ENCODE measurements at places on chromosomes 2 and 18.

DNA sequence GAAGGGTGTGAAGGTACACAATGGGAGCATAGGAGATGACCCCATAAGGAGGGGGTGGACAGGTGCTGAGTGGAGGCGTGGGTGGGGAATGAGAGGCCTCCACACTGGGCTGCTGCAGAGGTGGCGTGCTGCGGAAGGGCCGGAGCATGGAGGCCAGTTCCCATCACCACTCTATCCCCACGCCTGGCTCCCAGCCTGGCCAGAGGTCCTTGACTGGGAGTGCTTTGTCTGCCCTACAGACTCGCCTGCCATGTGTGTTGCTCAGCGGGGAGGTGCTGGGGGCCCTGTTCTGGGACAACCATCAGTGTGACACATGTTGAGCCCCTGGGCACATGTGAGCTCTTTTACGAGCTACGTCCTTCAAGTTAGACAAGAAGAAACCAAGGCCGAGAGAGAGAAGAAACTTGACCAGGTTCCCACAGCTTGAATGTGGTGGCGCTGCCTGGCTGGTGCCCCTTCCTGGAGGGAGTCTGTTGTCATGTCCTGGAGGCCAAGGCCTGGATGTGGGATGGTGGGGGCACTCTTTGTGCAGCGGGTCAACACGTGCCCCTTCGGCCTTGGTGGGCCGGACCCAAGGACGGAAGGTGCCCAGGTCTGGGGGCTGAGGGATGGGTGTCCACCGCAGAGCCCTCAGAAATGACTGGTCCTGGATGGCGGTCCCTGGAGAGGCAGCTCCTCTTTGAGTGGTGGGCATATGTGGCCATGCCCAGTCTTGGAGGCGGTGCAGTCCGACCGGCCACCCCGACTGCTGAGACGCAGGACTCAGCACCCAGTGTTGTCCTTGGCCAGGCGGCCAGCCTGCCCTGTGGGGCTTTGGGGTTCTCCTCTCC is 1.2 kb upstream of the INPP5D start:
- DNase-seq = no peak

- no peak for DNase-seq
These were observed 48.7 kb upstream of the FZD7 start for GRCh38 chr2:201984800-201985525.

DNA sequence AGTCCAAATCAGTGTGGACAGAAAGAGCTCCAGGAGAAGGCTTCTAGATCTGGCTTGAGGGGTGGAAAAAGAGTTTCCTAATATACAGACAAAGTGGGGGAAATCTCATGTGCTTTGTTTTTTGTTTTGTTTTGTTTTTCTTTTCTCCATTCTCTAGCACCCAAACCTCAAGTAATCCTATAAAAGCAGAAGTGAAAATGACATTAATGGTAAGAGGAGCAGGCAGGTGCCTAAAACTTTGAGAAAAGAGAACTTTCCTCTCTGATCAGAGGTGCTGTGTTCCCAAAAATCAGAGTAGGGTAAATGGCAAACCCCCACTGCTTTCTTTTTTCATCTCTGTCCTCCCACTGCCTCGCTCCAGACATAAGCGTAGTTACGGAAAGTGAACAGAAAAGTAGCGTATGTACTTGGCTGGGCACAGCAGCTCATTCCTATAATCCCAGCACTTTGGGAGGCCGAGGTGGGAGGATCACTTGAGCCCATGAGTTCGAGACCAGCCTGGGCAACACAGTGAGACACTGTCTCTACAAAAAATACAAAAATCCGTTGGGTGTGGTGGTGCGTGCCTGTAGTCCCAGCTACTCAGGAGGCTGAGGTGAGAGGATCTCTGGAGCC is 77.8 kb downstream of the FAM161A start:
- no peak for DNase-seq

GRCh38 chr2:18404708-18405107 is 155.7 kb downstream of the RDH14 start:
- no peak for DNase-seq

DNA sequence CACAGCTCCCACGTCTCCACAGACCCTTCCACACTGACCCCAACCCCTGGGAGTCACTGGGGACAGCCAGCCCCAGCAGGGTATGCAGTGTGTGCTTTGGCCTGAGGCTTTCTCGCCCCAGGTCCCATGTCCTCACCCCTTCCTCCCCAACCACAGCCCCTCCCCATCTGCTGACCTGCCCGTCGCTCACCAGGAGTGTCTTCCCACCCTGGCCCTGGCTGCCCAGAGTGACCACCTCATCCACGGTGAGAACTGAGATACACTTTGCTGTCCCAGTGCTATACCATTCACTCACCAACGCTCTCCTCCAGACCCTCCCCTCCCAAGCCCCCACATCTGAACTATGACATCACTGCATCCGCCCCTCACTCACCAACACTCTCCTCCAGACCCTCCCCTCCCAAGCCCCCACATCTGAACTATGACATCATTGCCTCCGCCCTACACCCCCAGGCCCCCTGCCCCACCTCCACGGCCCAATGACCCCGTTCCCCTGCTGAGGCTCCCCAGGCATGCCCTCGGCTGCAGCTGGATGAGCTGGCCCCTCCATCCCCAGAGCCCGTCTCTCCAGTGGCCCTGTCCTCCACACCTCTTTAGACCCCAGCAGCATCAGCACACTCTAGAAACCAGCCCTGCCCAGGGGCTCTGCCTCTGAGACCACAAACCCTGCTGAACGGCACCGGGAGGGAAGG is 55.2 kb downstream of the ANKMY1 start:
- DNase-seq = no peak

GRCh38 chr2:142010477-142011270 is 120.1 kb downstream of the LRP1B start:
- DNase-seq = no peak

DNA sequence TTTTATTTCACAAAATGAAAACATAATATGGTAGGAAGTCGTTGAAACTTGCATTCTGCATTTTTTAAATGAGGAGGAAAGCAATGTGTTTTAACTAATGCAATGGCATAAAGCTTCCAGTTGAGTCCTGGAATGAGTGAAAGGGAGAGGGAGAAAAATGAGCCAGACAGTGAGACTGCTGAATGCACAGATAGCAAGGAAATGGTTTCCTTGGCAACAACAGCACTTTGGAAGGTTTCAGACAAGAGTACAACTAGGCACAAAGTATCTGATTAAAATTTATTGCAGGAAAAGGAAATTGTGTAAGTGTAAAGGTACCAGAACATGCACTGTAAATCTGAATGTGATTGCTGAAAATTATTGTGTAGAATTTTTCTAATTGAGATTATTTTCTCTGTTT is 320.1 kb upstream of the KYNU start:
- no peak for DNase-seq

GRCh38 chr18:79889569-79889968 is 61.9 kb downstream of the SLC66A2 start:
- DNase-seq = no peak

GRCh38 chr2:227161947-227162346 is 2.1 kb downstream of the COL4A4 start:
- DNase-seq = no peak

- no peak for DNase-seq
These were observed 80.1 kb downstream of the FIGN start for GRCh38 chr2:163655667-163656066.

- DNase-seq = no peak
These were observed 87.3 kb upstream of the ZCCHC2 start for GRCh38 chr18:62435435-62436031.

GRCh38 chr2:129876541-129876940 is 102.9 kb upstream of the RAB6C start:
- DNase-seq = no peak

DNA sequence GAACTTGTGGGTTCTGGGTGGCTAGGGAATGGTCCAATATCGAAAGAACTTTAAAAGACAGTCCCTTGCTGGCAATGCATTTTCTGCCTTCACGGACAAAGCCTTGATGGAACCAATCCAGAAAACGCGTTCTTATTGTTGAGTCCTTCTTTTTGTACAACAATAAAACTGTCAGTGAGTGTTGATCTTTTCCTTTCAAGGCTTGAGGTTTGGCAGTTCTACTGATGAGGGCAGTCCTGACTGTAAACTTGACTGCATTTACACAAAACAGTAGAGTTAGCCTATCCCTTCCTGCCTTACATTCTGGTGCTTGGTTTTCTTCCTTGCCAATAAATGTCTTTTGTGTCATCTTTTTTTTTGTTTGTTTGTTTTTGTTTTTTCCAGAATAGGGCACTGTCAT is 2.5 kb upstream of the UGT1A7 start:
- DNase-seq = no peak

DNA sequence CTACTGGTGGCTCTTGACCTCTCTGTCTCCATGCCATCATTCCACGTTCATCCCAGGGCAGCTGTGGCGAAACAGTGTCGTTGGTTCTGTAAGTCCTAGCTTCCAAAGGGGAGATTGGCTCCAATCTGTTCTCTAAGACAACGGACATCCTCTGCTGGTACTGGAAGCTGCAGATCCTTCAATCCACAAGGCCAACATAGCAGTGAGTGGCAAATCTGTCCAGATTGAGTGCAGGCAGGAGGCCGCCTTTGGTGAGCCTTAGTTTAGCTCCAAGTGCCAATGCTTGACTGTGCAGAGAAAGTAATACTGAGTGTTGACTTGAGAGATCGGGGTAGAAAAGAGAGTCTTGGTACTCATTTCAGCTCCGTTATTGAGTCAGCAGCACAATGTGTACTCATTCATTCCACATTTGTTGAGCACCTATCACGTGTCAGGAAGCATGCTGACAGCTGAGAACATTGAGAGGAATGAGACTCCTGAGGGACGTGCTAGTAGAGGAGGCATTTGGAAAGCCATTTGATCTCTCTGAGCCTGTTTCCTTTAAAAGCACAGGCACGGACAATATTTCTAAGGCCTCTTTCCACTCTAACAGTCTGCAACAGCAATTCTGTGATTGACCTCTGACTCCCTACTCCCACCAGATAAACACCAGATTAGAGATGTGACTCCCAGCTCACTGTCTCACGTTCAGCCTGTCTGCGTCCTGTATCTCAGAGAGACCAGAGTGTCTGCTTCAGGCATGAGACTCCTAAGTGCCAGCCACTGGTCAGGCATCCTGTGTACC is 306.0 kb downstream of the CLIP4 start:
- no peak for DNase-seq

GRCh38 chr2:173075056-173075780 is 428 bp upstream of the MAP3K20 start:
- DNase-seq = no peak

GRCh38 chr2:134325696-134326095 is 71.8 kb downstream of the MGAT5 start:
- DNase-seq = no peak

GRCh38 chr18:1304392-1304992 is 399.8 kb downstream of the ADCYAP1 start:
- DNase-seq = no peak

- peak; percentile 62 for DNase-seq
These were observed 48.0 kb upstream of the HNRNPA3 start for GRCh38 chr2:177164584-177165052.

DNA sequence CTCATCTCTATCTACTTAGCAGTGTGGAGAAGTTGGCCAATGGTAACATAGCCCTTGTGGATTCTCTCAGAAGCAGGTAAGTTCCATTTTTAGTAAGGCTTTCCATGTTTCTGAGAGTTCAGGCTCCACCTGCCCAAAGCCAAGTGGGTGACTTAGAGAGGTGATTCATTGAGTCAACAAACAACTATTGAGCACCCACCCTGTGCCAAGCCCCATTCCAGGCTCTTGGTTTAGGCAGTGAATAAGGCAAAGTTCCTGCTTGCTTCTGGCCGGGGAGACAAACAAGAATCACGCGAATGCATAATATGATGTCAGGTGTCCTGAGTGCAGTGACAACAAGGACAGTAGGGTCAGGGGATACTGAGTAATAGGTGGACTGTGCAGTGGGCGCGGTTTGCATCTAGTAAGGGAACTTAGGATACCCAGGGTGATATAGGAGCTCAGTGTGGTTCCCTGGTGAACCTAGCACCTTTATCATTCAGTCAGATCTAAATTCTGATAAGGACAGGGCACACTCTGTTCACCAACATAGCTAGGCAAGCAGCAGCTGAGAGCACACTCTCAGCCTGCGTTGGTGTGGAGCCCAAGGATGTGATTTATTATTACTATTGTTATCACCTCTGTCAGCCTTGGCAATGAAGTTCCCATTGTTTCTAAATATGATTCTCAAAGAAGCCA is 31.7 kb upstream of the KCTD1 start:
- DNase-seq = no peak

Measured in activated T-helper 1 cell treated with Interleukin-2 at 50 U/mL for 16 hours (primary cell).